Neural crest cell (in vitro differentiated cells): ENCODE measurements at places on chromosomes 13 and 19. TPM values are rescaled to one million over a fixed set of nuclear protein-coding genes. Genes with fewer than 3 reads are reported as not detected.

- H3K36me3 ChIP-seq, result no peaks in the 10 kb centered on the region
- peak overlapping the region; percentile 69 for H3K4me3 ChIP-seq
- no peak for DNase-seq
- no peak overlapping the region for H3K27ac ChIP-seq
These were observed 1.5 kb downstream of the PHF11 start for GRCh38 chr13:49497272-49497671.

DNA sequence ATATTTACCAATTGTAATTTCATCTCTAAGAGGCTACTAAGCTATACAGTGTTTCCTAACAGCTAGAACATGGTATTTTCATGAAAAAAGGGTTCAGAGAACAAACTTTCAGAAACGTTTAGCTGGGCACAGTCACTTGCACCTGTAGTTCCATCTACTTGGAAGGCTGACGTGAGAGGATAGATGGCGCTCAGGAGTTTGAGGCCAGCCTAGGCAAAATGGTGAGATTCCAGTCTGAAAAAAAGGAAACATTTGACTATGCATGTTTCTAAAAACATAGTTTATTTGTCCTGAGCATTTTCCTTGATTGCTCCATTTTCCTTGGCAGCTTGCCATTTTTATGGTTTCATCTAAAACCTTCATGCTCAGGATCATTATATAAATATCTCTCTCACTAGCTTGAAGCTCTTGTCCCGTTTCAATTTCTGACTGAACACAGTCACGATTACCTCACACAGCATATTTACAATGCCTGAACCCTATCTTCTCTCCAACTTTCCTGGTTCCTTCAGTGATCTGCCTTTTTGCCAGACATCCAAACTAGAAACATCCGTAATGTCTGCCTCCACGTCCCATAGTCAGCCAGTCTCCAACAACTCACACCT, 200.8 kb downstream of the RGCC start:
- H3K27me3 ChIP-seq, result no peaks in the 10 kb centered on the region
- H3K27ac ChIP-seq, result no peak overlapping the region
- no peak for DNase-seq
- no peak overlapping the region for H3K4me3 ChIP-seq

- no peaks in the 10 kb centered on the region for H3K36me3 ChIP-seq
- H3K4me3 ChIP-seq, result no peak overlapping the region
- no peak for DNase-seq
- H3K27me3 ChIP-seq, result no peaks in the 10 kb centered on the region
These were observed 48.1 kb downstream of the CRTC1 start for GRCh38 chr19:18731562-18732008.

GRCh38 chr19:17346109-17346671, 8.8 kb downstream of the GTPBP3 start:
- peak; percentile 90 for DNase-seq
- H3K4me1 ChIP-seq, result peaks cover 20% of the 10 kb centered on the region
- H3K27me3 ChIP-seq, result no peaks in the 10 kb centered on the region
- H3K27ac ChIP-seq, result no peak overlapping the region
- H3K36me3 ChIP-seq, result no peaks in the 10 kb centered on the region

GRCh38 chr19:6048793-6049405, 61.4 kb downstream of the RFX2 start:
- H3K4me3 ChIP-seq, result no peak overlapping the region
- DNase-seq, result peak; percentile 74
- H3K27me3 ChIP-seq, result no peaks in the 10 kb centered on the region
- H3K27ac ChIP-seq, result no peak overlapping the region
- H3K4me1 ChIP-seq, result peaks cover 11% of the 10 kb centered on the region

DNA sequence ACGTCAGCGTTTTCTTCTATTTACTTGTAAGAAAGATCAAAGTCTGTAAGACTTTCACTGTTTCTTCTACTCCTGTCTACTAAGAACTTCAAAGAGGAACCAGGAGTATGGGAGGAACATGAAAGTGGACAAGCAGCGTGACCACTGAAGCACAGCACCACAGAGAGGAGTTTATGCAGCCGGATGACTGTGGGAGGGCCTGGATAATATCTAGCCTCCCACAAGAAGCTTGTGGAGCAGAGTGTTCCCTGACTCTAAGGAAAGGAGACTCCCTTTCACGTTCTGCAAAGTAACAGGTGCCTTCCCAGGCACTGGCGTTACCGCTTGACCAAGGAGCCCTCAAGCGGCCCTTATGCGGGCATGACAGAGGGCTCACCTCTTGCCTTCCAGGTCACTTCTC, 83.6 kb upstream of the PDCD5 start:
- H3K27ac ChIP-seq, result no peak overlapping the region
- no peaks in the 10 kb centered on the region for H3K27me3 ChIP-seq
- H3K4me3 ChIP-seq, result no peak overlapping the region
- H3K36me3 ChIP-seq, result peaks cover 7% of the 10 kb centered on the region
- DNase-seq, result no peak

GRCh38 chr19:29672319-29672932, 7.2 kb downstream of the PLEKHF1 start:
- no peak for DNase-seq
- peaks cover 5% of the 10 kb centered on the region for H3K27me3 ChIP-seq
- no peak overlapping the region for H3K27ac ChIP-seq
- no peaks in the 10 kb centered on the region for H3K36me3 ChIP-seq
- peaks cover 7% of the 10 kb centered on the region for H3K4me1 ChIP-seq

- no peaks in the 10 kb centered on the region for H3K27me3 ChIP-seq
- peaks cover 3% of the 10 kb centered on the region for H3K36me3 ChIP-seq
- no peak overlapping the region for H3K4me3 ChIP-seq
- peaks cover 4% of the 10 kb centered on the region for H3K4me1 ChIP-seq
These were observed 87.8 kb downstream of the LMO7 start for GRCh38 chr13:75723901-75724300.

- DNase-seq, result no peak
- H3K4me3 ChIP-seq, result no peak overlapping the region
- H3K36me3 ChIP-seq, result peaks cover 18% of the 10 kb centered on the region
- H3K4me1 ChIP-seq, result no peaks in the 10 kb centered on the region
- H3K27me3 ChIP-seq, result no peaks in the 10 kb centered on the region
- no peak overlapping the region for H3K27ac ChIP-seq
These were observed 151.9 kb downstream of the COL4A1 start for GRCh38 chr13:110155072-110155471.

- H3K27me3 ChIP-seq, result no peaks in the 10 kb centered on the region
- H3K4me1 ChIP-seq, result no peaks in the 10 kb centered on the region
- no peak overlapping the region for H3K4me3 ChIP-seq
- no peak for DNase-seq
These were observed 1674.9 kb upstream of the PCDH20 start for GRCh38 chr13:63090524-63090923.

DNA sequence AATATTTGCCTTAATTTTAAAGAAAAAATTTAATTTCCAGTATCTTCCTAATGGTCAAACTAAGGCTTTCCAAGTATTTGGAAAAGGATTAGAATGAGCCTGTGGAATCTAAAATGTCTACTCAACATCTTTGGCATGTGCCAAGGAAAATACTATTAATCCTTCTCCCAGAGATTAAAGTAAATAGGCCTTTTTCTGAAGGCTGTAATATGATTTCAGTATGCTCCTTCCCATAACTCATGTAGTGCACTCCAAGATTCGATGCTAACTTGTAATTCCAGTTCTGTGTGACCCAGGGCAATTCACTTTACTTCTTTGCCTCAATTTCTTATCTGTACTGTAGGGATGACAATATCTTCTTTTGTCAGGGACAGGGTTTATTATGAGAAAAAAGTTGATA, 196.9 kb downstream of the ZIC5 start:
- no peak overlapping the region for H3K4me3 ChIP-seq
- no peaks in the 10 kb centered on the region for H3K27me3 ChIP-seq
- H3K27ac ChIP-seq, result no peak overlapping the region

GRCh38 chr19:12521996-12522395, 29.3 kb downstream of the ZNF564 start:
- peaks cover 2% of the 10 kb centered on the region for H3K27me3 ChIP-seq
- no peak for DNase-seq
- H3K4me3 ChIP-seq, result no peak overlapping the region
- no peaks in the 10 kb centered on the region for H3K4me1 ChIP-seq
- no peak overlapping the region for H3K27ac ChIP-seq

- peak overlapping the region; percentile 22 for H3K27ac ChIP-seq
- H3K27me3 ChIP-seq, result peaks cover under 1% of the 10 kb centered on the region
- no peak for DNase-seq
- no peaks in the 10 kb centered on the region for H3K36me3 ChIP-seq
- peak overlapping the region; percentile 41 for H3K4me3 ChIP-seq
- H3K4me1 ChIP-seq, result peaks cover 42% of the 10 kb centered on the region
These were observed 4.8 kb downstream of the MEGF8 start for GRCh38 chr19:42330241-42330711.

GRCh38 chr19:16652854-16653253, 7.1 kb downstream of the SMIM7 start:
- H3K36me3 ChIP-seq, result peaks cover 42% of the 10 kb centered on the region
- H3K27ac ChIP-seq, result no peak overlapping the region
- H3K4me3 ChIP-seq, result no peak overlapping the region
- no peaks in the 10 kb centered on the region for H3K4me1 ChIP-seq
- H3K27me3 ChIP-seq, result no peaks in the 10 kb centered on the region
- DNase-seq, result no peak

- H3K4me3 ChIP-seq, result peak overlapping the region; percentile 83
- no peaks in the 10 kb centered on the region for H3K36me3 ChIP-seq
- H3K4me1 ChIP-seq, result peaks cover 30% of the 10 kb centered on the region
These were observed 2.1 kb downstream of the TGFB1 start for GRCh38 chr19:41351339-41352245.

- H3K27me3 ChIP-seq, result no peaks in the 10 kb centered on the region
- peak overlapping the region; percentile 90 for H3K27ac ChIP-seq
- peaks cover 13% of the 10 kb centered on the region for H3K4me1 ChIP-seq
- DNase-seq, result no peak
These were observed 1.2 kb downstream of the LONP1 start for GRCh38 chr19:5718579-5719273.

DNA sequence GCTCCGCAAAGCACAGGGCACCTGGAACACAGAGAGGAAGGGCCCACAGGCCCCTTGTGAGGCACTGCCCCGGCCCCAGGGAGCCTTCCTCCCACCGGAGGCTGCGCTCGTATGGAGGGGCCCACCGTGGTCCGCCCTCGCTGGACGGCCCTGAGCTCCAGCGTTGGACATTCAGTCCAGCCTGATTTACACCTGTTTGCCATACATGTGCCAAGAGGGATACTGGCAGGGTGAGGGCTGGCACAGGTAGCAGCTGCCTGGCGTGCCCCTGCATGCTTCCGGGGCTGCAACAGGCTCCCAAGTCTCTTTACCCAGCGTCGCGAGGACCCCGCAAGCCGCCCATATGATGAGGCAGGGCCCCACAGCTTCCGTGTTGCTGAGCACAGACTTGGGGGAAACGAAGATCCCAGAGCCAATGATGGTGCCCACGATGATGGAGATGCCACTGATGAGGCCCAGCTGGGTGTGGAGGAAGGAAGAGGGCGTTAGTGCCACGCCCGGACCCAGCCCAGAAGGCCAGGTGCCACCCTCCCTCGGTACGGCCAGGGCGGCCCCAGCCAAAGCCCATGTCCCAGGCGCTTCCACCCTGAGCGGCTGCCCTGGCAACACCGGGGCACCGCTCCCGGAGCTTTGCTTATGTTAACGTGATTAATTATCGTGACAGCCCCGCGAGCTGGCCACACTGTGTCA, 5.1 kb downstream of the SLC7A9 start:
- no peaks in the 10 kb centered on the region for H3K27me3 ChIP-seq
- no peak overlapping the region for H3K4me3 ChIP-seq
- no peak overlapping the region for H3K27ac ChIP-seq
- H3K4me1 ChIP-seq, result no peaks in the 10 kb centered on the region

DNA sequence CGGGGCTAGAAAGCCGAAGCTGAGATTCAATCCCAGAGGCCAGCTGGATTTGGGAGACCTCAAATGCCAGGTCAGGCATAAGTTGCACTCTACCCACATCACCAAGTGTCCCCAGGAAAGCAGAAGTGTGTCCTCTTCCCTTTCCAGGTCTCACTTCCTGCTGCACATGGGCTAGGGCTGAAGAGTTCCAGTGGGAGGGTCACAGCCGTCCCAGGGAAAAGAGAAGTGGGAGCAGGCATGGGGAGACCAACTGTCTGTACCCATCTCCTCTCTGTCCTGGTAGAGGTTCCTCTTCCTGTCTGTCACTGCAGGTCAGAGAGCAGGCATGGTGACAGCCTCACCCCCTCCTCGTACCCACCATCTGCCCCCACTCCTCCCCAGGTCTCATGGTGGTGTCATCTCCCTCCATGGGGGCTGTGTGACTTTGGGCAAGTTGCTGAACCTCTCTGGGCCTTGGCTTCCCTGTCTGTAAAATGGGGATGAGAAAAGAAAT, 14.8 kb downstream of the AXL start:
- H3K27me3 ChIP-seq, result no peaks in the 10 kb centered on the region
- DNase-seq, result no peak
- no peaks in the 10 kb centered on the region for H3K36me3 ChIP-seq

DNA sequence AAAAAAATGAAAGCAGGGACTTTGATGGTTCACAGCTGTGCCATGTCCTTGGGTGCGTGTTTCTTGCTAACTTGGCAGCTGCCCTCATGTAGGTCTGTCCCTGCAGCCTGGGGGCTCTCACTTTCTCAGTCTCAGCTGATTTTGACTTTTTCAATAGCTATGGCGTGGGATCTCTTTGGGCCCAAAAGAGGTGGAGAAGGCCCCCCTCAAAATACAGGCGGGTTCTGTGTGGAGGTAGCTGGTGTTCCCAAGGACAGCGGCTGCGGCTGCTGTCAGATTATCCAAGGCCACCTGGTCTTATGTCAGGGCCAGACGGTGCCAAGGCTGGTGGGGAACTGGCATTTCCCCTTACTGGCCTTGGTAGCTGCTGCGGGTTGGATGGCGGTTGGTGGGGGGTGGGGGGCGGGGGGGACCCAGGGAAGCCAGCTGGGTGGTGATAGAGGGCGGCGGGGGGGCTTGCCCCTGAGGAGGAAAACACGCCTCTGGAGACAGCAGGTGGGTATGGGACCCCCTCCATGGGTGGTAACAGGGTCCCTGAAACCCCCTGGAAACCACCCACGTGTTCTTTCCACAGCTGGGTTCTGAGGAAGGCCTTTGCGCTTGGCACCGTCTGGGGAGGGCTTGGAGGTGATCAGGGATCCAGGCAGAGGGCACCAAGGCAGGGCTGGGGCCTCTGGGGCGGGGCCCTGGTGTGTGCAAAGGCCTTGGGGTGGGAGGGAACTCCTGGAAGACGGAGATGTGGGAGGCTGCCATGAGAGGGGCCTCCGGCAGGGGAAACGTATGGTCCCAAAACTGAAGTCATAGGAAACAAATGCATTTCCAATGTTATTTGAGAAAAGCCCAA, 4.1 kb downstream of the TIMM13 start:
- DNase-seq, result no peak
- peak overlapping the region; percentile 66 for H3K4me3 ChIP-seq
- peaks cover 3% of the 10 kb centered on the region for H3K36me3 ChIP-seq
- H3K27ac ChIP-seq, result no peak overlapping the region
- H3K4me1 ChIP-seq, result peaks cover 16% of the 10 kb centered on the region

Gene ZNF441
- total RNA-seq, result 3.9 and 5.7 TPM in 2 replicates

Gene HOOK2
- 27.9 and 28.8 TPM in 2 replicates for total RNA-seq

Gene LHB
- total RNA-seq, result not detected in 2 replicates

Gene CILP2
- 2.7 and 2.9 TPM in 2 replicates for total RNA-seq

Gene MEDAG
- not detected in 2 replicates for total RNA-seq

Gene ZNF808
- total RNA-seq, result 23.4 and 25.9 TPM in 2 replicates
